ENCODE measurements at places on chromosomes 11 and 22. TPM values are rescaled to one million over a fixed set of nuclear protein-coding genes. Genes with fewer than 3 reads are reported as not detected.

DNA sequence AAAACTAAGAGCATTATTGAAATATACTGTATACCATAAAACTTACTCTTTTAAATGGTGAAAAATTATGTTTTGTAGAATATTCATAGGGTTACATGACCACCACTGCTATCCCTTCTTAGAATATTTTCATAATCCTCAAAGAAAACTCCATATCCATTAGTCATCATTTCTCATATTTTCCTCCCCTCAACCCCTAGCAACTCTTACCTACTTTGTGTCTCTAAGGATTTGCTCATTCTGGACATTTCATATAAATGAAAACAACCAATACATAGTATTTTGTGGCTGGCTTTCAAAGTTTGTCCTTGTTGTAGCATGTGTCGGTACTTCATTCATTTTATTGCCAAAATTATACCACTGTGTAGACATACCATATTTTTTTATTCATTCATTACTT lies 863.8 kb downstream of the KCNA4 start:
- DNase-seq, result no peak

GRCh38 chr11:30889143-30889794 lies 303.1 kb upstream of the MPPED2 start:
- no peak for DNase-seq

- DNase-seq, result no peak
Measured at GRCh38 chr22:23722160-23722559, 28.8 kb downstream of the ZNF70 start.

The ADAMTS15 gene
- total RNA-seq, result not detected

DNA sequence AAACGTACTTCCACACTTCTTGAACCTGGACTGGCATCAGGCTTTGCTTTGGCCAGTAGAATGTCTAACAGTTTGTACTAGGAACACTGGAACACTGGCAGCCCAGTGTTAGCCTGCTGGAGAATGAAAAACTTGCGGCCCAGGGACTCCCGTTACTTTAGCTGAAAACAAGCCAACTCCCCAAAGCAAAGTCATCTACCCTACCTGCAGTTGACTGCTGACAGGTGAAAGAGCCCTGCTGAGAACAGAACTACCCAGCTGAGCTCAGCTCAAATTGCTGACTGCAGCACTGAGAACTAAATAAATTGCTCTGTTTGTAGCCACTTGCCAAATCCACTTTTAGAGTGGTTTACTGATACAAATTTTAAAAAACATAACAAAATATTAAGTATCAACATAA lies 342.5 kb downstream of the LRRC4C start:
- no peak for DNase-seq

The OR4D9 gene
- not detected for total RNA-seq

DNA sequence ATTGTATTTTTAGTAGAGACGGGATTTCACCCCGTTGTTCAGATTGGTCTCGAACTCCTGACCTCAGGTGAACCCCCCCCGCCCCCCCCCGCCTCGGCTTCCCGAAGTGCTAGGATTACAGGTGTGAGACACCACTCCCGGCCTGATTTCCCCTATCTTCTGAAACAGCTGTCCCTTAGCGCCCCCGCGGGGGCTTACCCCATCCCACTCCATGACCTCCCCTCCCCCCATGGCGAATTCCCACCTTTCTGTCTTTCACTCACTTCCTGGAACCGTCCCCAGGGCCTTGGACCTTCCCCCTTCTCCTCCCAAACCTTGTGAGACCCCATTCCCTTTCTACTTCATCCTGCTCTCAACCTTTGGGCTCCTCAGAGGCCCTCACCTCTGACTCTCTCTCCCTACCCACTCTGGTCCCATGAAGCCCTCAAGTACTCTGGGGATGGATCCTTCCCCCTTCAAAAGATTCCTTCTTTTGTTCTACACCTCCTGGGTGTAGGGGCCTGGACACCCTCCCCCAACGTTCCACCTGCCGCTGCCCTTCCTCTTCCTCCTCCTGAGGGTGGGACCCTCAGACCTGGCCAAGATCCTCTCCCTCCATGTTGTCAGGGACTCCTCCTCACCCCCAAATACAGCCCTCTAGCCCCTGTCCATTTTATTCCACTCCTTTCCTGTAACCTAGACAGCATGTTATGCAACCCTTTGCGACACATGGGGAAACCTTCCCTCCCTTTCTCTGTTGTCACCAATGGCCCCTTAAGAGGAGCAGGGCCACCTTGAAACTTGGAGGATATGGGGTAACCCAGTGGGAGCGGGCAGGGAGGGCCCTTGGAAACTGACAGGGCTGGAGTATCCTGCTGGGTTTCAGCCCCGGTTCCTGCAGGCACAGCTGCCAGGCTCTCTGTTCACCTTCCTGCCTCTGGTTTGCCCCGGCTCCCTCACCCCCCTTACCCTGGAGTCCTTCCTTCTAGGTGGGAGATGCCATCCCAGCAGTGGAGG lies 1.1 kb downstream of the PRDX5 start:
- no peak for DNase-seq

The TMA7B gene
- total RNA-seq, result 8.0 TPM

DNA sequence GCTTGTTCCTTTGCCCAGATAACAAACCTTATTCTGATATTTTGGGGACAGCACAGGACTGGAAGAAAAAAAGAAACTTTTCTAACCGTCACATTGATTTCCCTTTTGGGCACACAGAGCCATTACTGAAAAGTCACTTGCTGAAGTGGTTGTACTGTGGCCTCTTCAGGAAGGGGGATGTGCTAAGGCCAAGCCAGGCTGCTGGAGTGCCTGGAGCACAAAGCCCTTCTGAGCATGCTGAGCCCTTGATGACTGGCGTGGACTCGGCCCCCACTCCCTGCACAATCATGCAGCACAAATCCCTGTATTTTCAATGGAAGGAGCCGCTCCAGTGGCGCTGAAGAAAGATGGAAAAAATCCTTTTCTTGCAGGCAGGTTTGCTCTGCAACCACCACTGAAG lies 164.2 kb downstream of the NTM start:
- no peak for DNase-seq

DNA sequence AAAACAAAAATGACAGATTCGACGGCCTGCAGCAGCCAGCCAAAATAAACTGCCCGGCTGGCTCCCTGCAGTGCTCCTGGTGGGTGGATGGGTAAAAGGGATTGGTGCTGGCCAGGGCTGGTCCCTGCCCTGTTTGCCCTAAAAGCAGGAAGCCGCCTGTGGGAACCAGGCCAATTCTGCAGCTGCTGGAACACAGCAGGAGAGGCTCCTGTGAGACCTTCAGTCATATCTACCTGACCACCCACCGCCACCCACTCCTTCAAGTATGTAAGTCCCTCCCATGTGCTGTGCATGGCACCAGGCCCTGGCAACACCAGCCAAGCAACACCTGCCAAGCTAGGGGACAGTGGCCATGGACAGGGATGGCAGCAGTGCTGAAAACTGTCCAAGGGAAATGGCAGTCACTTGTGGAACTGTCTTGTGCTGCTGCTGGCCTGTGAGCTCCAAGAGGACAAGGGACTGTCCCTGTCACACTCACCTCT lies 48.7 kb upstream of the ARFGAP3 start:
- DNase-seq, result no peak

DNA sequence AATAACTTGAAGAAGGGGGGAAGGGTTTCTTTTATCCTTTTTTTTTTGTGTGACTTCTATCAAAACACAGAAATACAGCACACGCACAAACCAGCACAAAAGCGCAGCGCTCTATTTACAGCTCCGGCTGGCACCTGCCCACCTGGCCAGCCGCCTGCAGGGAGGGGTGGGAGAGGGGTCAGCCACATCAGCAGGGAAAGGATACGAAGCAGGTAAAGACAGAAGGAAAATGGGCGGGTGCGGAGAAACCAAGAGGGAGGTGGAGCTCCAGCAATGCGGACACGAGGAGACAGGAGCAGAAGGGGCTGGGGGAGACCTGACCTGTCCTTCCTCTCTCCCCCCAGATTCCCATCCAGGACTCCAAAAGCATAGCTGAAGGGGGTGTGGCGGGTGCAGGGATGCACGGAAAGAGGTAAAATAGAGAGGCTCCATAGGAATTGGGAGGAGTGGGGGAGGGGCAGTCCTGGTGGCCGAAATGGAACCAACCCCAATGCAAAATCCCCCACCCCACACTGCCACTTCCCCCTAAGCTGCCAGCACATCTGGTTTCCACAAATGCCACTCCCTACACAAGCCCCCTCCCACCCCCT lies 14.1 kb downstream of the CXCR5 start:
- DNase-seq, result no peak

The UPK3A gene
- not detected for total RNA-seq

The ENTHD1 gene
- total RNA-seq, result 0.20 TPM

The CYP2D6 gene
- total RNA-seq, result 7.7 TPM

DNA sequence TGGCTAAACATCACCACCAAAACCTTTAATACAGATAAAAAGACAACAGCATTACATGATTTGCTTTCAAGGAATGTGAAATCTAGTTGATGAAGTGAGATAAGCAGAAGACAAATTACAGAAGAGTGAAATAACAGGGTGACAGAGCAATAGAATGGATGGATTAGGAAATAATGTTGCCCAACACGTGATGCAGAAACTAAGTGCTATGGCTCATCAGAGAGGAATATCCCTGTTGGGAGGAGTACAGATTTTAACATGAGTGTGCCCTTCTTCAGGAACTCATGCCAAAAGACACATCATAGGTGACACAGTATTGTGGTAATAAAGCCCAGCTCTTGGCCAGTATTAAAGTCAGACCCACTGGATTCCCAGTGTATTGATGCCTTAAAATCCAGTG lies 176.6 kb upstream of the RAG2 start:
- no peak for DNase-seq

DNA sequence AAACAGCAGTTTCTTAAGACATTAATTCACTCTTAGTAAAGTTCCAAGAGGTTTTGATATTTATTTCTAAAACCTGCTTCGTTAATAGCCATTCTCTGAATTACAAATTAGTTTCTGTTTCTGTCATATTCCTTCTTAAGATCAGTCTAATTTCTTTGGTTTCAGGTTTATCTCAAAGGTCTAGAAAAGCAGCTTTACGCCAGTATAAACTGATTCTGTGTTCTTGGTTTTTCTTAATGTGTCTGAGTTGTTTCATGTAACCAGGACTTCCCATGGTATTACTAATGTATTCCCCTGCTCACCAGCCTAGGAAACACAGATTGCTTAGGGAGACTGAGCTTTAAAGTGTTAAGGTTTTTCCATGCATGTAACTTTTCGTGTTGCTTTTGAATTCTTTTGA lies 6.8 kb upstream of the ACY3 start:
- DNase-seq, result no peak

The HYOU1 gene
- total RNA-seq, result 91.2 TPM

The CTSW gene
- 48.2 TPM for total RNA-seq

The BRSK2 gene
- total RNA-seq, result 0.54 TPM

- no peak for DNase-seq
Measured at GRCh38 chr11:126152586-126152985, 58.9 kb downstream of the RPUSD4 start.

- no peak for DNase-seq
Measured at GRCh38 chr22:29994943-29995342, 85.3 kb upstream of the HORMAD2 start.

DNA sequence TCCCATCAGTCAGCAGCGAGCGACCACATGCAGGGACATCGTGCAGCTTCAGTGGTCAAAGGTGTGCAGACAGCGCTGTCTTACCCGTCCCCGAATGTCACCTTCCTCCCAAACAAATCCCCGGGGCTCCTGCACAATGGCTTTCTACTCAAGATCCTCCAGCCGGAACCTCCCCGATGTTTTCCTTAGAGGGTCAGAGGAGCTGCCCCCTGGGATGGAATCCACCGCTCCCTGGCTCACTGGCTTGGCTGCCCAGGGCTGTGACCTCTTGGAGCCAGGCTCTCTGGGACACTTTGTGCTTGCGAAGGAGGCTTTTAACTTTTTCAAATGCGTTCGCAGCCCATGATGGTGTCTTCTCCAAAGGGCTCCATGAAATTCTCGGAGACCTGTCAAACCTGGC lies 17.3 kb upstream of the FGF19 start:
- DNase-seq, result no peak

- DNase-seq, result no peak
Measured at GRCh38 chr11:44192017-44192385, 96.5 kb downstream of the EXT2 start.

The C1QTNF5 gene
- not detected for total RNA-seq

DNA sequence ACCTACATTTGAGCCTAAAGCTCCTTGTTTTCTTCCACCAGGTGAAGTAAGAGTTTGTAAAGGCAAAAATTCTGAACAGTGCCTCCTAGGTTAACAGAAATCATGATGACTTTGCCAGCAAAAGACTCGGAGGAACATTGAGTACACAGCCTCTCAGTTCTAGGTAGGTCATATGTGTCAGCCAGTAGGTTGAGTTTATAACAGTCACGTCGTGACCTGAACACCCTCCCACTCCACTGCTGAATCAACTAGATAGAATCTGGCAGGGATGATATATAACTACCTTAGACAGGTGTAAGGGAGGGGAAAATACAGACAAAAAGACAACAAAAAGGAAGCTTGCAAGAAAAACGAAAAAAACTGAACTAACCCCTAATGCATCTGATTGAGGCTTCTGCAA lies 12.8 kb upstream of the ASPHD2 start:
- no peak for DNase-seq

- DNase-seq, result no peak
Measured at GRCh38 chr11:130243816-130244215, 70.9 kb downstream of the ZBTB44 start.

GRCh38 chr11:35343033-35343598 lies 76.2 kb downstream of the SLC1A2 start:
- no peak for DNase-seq

DNA sequence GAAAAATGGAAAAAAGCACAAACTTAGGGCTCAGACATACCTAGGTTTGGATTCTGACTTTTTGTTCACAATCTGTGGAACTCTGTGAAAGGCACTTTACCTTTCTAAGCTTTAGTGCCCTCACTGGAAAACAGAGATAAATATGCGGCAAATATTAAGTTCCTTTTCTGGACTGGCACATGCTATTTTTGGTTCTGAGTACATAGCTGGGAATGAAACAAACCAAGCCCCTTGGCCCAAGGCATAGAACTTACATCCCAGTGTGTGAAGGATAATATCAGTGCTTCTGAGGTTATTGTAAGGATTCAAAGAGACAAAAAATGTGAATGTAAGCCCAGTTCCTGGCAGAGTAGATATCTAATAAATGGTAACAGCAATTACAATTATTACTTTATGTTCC lies 227.5 kb downstream of the ADAMTS15 start:
- no peak for DNase-seq

DNA sequence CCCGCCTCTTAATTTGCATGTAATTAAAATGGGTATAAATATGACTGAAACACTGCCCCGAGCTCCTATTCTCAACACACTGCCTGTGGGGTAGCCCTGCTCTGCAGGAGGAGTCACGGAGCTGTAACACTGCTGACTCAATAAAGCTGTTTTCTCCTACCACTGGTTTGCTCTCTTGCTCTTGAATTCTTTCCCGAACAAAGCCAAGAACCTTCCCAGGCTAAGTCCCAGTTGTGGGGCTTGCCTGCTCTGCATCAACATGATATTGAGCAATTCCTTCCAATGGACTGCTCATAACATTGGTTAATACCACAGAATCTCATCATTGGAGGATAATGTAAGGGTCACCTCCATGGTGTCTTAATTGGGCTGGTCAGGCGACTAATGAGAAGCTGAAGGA lies 114.4 kb downstream of the FBXO7 start:
- no peak for DNase-seq

The PRDM11 gene
- total RNA-seq, result 8.7 TPM

GRCh38 chr11:30605036-30605605 lies 19.0 kb upstream of the MPPED2 start:
- DNase-seq, result no peak

- DNase-seq, result peak; percentile 70
Measured at GRCh38 chr11:67438158-67438902, 848 bp upstream of the PTPRCAP start.

The CEND1 gene
- total RNA-seq, result not detected

- DNase-seq, result no peak
Measured at GRCh38 chr22:46549563-46549840, 12.1 kb upstream of the CELSR1 start.
